ENCODE measurements at places on chromosomes 2 and 18.

DNA sequence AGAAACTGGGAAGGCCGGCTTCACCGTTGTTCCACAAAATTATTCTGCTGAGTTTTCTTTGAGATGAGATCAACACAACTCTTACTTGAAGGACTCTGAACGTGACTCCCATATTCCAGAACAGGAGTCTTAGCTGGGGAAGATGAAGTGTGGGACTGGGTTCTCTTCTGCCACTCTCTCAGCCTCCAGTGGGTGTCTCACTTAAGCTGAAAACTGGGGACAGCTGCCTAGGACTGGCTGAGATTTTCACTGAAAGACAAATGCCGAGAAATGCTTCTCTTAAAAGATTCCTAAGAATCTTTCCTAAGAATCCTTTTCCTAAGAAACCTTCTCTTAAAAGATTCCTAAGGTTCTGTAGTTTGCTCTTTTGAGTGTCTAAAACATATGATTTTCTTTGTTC, 156.6 kb upstream of the LHCGR start:
- DNase-seq, result no peak

GRCh38 chr2:11683476-11683875, 13.5 kb upstream of the NTSR2 start:
- DNase-seq, result no peak

DNA sequence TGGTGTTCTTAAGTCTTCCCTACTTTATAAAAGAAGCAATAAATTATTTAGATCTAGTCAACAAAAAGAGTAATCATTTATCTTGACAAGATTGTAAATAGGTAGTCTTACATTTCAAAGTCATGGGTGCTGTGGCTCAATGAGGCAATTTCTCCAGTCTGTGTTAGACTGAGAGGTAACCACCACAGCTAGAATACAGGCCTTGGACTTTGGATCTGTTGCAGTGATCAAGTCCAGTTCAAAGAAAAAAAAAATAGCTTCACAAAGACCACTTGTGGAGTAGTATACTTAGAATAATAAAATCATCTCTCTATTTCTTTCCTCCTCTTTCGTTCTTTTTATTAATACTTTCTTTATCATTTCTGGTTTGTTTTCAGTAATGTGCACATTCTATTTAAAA, 93.1 kb upstream of the FSIP2 start:
- DNase-seq, result no peak

- DNase-seq, result no peak
These were observed 118.5 kb upstream of the CD302 start for GRCh38 chr2:159916511-159916910.

GRCh38 chr18:31723639-31723989, 37.1 kb downstream of the SLC25A52 start:
- DNase-seq, result no peak

DNA sequence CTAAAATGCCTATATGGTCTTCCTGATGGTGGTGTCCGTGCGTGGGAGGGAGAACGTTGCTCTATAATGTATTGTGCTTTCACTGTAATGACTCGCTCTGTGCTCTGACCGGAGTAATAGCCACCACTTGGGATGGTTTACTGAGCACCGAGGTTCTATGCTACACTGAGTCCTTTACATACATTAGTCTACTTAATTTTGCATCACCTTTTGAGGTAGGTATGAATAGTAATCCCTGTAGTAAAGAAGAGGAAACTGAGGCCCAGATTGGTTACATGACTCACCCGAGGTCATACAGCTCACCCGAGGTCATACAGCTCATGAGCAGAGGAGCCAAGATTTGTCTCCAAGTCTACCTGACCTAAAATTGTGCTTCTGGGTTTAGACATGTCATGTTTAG, 79.5 kb downstream of the ARMC9 start:
- DNase-seq, result no peak

- DNase-seq, result no peak
These were observed 173.7 kb downstream of the CELF4 start for GRCh38 chr18:37391698-37392548.

DNA sequence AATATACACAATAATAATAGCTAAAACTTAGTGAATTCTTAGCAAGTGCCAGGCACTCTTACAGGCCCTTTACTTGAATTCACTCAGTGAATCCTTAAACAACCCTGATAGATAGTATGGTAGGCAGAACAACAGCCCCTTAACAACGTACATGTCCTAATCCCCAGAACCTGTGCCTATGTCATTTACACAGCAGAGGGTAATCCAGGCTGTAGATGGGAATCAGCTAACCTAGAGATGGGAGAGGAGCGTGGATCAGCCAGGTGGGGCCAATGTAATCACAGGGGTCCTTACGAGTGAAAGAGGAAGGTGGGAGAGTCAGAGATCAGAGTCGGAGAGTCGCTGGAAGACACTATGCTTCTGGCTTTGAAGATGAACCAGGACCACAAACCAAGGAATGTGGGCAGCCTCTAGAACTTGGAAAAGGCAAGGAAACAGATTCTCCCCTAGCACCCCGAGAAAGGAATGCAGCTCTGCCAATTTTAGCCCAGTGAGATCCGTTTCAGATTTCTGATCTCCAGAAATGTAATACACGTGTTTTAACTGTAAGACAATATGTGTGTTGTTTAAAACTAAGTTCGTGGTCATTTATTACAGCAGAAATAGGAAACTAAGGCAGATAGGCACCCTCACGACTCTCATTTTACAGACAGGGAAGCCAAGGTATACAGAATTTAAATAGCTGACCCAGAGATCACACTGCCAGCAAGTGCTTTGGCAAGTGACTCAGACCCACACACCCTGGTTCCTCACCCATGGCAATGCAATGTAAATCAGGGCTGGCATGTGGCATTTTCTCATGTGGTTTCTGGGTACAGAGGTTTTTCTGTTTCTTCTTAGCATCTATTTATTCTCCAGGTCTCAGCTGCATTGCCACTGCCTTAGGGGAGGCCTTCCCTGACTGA, 68.9 kb downstream of the DOCK10 start:
- peak; percentile 32 for DNase-seq

GRCh38 chr2:157245846-157246764, 11.4 kb upstream of the GALNT5 start:
- DNase-seq, result no peak

DNA sequence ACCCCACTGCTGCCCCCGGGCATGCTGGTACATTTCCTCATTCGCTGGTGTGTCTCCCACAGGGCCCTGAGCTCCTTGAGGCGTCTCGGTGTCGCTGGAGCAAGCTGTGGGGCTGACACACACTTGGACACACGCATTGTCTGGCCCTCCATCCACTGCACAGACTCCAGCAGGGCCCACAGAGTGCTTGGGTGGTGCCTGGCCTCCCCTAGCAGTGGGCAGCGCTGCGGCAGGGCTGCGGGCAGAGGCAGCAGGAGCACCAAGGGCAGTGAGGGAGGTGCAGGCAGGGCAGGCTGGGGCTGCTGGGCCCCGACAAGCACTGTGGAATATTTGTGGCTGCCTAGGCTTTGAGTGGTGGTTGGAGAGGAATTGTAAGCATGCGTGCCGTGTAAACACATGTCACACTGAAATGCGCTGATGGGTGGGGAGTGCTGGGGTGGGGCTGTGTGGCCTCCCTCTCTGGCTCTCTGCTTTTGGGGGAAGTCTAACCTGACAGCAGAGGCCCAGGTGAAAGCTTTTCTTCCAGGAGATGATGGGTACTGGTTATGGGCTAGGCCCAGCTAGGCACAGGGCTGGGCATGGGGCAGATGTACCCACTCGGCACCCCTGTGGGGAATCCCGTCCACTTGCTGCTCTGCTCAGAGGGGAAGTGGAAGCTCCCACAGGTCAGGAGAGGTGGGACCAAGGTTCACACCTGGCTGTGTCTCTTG, 55.5 kb upstream of the HS6ST1 start:
- DNase-seq, result peak; percentile 62

GRCh38 chr18:5152343-5153020, 44.6 kb downstream of the AKAIN1 start:
- DNase-seq, result no peak

DNA sequence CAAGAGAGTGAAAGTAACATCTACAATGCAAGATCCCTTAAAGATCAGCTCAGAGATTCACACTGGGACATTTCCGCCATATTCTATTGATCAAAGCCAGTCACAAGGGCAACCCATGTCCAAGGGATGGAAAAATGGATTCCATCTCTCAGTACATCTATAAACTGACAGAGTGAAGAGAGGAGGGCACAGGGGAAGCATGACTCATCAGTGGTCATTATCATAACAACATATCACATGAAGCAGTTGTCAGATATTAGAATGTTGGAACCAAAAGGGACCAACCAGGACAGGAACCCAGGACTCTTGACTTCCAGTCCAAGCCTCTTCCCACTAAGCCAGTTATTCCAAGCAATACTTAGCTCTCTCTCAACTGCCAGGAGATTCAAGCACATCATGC, 54.9 kb upstream of the IGFBP2 start:
- no peak for DNase-seq

- DNase-seq, result peak; percentile 31
These were observed 667 bp downstream of the SP9 start for GRCh38 chr2:174335254-174335987.

- no peak for DNase-seq
These were observed 450.2 kb upstream of the NRP2 start for GRCh38 chr2:205232086-205232485.
